ENCODE measurements at places on chromosomes 5 and 9.

DNA sequence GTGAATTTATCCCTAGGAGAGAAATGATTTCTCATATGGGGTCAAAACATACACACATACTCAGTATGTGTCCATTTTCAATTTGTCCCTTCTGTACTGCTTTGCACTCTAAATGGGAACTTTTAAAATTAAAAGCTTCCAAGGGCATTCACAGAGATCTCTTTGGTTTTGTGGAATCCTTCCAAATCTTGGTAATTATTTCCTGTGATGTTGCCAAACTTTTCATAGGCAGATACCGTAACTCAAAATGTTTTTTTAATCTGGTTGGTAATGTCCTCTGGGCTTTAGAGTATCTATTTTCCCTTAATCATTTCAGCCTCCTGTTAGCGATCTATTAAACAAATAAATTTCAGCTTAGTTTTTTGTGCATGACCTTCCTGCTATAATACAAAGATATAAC is 282.4 kb downstream of the ARHGEF28 start:
- no peak for DNase-seq

GRCh38 chr5:38783011-38783561 is 62.7 kb upstream of the OSMR start:
- DNase-seq, result no peak

DNA sequence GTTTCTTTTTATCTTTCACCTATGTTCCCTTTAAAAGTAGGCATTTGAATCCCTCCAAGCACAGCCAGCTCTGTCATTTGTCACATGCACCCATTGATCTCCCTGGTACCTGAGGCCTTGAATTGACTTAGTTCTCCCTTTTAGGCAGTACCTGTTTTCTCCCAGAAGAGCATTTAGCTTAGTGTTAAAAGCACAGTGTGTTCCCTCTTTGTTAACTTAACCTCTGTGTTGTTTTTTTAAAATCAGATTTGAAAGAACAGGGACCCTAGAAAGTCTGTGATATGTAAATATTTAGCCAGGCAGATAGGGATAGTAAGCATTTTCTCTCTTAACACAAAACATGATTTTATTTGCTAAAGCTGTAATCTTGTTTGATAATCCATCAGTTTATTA is 113.8 kb upstream of the SPATA31D4 start:
- no peak for DNase-seq

GRCh38 chr9:120572472-120572871 is 7.5 kb downstream of the CDK5RAP2 start:
- DNase-seq, result no peak

Measured in heart left ventricle (tissue), 16 donors.